SW480 (cell line): ENCODE measurements at places on chromosomes 13 and 19.

GRCh38 chr19:49985871-49986270 lies 24.9 kb upstream of the SIGLEC11 start:
- DNase-seq = no peak

DNA sequence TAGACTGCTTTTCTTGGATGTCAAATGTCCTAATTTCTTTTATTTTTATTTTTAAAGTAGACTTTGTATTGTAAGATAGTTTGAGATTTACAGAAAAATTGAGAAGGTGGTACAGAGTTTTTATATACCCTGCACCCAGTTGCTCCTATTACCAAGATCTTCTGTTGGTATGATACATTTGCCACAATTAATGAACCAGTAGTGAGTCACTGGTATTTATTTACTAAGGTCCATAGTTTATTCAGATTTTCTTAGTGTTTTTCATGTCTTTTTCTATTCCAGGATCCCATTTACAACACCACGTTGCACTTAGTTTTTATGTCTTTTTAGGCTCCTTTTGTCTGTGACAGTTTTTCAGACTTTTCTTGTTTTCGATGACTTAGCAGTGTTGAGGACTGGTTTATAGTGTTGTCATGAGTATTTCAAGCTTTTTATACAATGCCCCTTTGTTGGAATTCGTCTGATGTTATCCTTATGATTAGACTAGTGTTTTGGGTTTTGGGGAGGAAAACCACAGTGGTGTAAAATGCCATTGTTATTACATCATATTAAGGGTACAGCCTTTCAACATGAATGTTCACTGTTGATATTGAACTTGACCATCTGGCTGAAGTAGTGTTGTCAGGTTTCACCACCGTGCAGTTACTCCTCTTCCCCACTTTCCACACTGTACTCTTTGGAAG lies 35.9 kb downstream of the COG3 start:
- DNase-seq = peak; percentile 99

- DNase-seq = no peak
Measured at GRCh38 chr13:103097366-103097928, 31.2 kb upstream of the SLC10A2 start.

GRCh38 chr19:13189600-13189999 lies 39.4 kb downstream of the IER2 start:
- DNase-seq = no peak

DNA sequence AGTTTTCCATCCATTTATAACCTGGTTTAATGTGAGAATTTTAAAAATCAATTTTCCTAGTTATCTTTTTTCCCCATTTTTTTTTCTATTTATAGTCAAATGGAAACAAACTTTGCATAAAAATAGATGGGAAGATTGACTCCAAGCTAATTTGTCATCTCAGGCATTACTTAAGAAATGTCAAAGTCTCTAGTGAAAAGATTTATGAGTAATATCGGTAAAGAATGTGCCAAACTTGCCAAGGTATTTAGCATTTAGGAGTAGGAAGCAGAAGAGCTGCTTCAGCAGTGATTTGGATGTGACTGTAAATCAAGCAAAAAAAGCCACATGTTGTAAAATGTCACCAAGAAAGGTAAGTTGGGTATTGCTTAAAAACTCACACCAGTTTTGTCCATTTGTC lies 108.6 kb downstream of the LACC1 start:
- DNase-seq = no peak
